ENCODE measurements at places on chromosomes 12 and 14.

DNA sequence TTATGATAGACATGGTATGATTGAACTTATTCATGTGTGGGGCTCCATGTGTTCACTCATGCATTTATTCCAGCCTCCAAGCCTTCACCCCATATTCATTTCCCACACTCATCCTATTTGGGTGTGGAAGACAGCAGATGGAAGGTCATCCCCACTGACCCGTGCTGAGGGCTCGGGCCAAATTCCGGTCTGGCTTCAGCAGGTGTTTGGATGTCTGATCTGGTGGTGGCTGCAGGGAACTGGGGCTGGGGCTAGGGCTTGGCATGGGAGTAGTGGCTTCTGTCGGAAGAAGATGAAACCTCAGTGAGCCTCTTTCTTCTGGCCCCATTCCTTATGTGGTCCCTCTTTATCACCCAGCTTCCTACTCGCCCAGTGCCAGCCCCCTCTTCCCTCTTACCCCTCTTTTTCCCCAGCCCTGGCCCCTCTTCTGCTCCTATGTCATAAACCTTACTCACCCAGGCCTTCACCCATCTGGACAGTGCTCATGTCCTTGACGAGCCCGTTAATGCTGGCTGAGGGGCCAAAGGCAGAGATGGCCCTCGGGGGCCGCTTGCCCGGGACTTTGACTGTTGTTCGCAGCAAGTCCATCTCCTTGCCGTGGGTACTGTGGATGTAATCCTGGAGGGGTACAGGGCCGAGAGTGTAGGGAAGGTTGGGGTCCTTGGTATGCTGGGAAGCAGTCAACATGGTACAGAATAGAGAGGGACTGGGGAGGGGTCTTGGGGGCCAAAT is 8.0 kb downstream of the AGAP2 start:
- no peak for DNase-seq

DNA sequence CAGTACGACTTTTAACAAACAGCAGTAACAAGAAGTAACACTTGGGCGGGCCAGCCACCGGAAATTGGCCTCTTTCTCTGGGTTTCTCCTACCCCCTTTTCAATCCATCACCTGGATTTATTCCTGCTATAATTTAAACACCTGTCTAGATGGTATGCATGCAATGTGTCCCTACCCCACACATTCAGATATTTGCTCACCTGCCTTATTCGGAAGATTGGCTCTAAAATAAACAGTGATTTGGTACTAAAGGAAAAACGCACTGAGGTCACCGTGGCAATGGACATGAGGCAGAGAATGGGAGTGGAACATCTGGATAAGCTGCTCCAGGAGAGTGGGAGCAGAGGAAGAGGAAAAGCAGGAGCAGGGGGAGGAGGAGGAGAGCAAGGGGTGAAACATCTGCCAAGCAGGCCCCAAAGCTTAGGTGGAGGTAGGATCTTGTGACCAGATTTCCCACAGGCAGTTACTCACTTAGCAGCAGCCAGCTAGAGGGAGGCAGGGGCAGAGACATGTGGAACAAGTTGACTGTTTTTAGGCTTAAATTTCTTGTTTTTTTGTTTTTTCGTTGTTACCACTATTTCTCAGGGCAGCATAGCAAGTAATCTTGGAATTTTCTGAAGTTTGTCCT is 150.9 kb downstream of the TTLL5 start:
- no peak for DNase-seq

DNA sequence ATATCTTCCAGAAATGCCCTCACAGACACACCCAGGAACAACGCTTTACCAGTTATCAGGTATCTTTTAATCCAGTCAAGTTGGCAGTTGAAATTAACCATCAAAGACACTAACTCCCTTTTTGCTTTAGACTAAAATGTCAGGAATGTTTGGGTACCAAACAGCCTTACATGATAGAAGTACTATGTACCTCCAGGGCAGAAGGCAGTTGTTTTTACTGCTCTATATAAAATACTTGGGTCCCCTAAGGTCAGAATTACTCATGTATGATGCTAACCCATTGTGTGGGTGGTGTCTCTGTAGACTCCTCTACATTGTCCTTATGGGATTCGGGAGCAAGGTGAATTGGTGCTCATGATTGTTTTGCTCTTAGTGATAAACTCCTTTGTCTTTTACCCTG is 492.5 kb upstream of the FLRT2 start:
- no peak for DNase-seq

DNA sequence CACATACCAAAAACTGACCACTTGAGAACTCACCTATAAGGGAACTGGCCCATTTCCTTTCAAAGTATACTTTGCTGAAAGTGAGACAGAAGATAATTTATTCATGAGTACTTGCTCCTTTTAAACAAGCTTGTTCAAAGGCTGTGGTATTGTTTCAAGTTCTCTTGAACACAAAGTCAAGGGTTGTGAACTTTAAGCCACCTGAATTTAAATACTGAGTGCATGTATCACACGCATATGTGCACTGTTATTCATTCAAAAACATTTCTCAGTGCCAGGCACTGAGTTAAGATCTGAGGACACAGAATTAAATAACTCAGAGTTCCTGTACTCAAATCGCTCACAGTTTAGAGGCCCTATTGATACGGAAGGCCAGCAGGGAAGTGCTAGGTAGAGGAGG is 19.1 kb upstream of the LDHB start:
- no peak for DNase-seq

DNA sequence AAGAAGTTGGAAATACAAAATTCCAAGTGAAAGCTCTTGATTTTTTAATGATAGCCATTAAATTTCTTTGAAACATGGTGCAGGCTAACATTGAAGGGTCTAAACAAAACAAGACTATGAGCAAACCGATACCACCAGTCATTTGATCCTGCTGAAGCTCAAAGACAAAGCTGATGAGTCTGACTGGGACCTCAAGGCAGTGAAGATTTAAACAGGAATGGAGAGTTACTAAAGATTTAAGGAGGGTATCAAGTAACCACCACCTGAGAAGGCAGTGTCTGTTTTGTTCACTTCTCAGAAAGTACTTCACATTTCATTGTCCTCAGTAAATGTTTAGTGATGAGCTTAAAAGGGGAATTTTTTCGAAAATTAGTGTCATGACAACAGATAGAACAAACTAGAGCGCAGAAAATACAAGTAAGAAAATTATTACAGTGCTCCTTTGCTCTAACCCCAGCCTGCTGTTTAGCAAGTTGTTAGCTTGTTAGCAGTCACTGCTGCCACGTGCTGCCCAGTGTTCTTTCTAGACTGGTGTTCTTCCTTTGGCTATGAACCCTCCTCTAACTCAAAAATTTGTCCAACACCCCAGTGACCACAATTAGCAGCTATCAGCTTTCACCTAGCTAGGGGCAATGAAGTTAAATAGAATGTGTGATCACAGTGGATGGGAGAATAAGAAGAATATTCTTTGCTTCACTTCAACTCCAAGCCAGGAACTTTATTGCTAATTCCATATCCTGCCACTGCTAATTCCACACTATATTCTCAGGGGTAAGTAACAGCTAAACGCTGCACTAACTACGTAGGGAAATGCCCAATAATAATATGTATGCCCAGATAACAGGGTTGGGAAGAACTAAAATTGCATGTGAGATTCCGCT is 41.1 kb downstream of the YAF2 start:
- no peak for DNase-seq

DNA sequence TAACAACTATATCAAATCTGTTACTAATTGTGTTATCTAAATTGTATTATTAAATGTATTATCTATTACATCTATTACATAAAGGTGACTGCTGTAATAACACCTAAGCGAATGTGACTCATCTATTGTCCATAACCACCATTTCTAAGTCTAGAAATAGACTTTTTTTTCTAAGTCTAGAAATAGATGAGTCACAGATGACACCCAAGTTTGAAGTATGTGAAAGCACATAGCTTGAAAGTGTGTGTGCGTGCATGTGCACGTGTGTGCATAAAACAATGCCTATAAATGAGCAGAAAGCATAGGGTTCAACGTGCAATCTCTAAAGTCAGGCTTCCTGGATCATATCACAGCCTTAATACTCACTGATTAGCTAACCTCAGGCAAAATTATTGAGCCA is 451.3 kb upstream of the USP15 start:
- DNase-seq, result no peak

DNA sequence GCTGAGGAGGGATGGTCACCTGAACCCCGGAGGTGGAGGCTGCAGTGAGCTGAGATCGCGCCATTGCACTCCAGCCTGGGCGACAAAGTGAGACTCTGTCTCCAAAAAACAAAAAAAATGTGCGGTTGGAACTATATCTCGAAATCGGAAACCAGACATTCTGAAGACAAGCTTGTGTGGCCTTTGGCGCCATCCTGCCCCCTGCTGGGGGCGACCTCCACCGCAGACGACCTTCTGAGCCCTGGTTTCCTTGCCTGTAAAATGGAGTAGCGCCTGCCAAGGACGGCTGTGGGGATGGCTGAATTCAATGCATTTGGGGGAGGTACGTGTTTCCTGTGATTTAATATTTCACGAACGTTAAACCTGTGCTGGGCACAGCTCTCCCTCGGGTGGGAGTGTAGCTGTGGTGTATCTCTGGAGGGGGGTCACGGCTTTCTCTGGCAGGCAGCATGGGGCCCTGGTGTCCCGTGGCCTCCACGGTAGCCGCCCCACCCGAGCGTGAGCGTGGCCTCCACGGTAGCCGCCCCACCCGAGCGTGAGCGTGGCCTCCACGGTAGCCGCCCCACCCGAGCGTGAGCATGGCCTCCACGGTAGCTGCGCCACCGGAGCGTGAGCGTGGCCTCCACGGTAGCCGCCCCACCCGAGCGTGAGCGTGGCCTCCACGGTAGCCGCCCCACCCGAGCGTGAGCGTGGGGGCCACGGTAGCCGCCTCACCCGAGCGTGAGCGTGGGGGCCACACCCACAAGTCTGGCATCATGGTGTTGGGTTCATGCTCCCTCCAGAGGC is 55.3 kb downstream of the LRCOL1 start:
- no peak for DNase-seq

GRCh38 chr12:85280984-85281630 is 1.1 kb downstream of the ALX1 start:
- DNase-seq, result no peak

GRCh38 chr14:99241325-99242010 is 30.5 kb downstream of the BCL11B start:
- DNase-seq, result peak; percentile 42

DNA sequence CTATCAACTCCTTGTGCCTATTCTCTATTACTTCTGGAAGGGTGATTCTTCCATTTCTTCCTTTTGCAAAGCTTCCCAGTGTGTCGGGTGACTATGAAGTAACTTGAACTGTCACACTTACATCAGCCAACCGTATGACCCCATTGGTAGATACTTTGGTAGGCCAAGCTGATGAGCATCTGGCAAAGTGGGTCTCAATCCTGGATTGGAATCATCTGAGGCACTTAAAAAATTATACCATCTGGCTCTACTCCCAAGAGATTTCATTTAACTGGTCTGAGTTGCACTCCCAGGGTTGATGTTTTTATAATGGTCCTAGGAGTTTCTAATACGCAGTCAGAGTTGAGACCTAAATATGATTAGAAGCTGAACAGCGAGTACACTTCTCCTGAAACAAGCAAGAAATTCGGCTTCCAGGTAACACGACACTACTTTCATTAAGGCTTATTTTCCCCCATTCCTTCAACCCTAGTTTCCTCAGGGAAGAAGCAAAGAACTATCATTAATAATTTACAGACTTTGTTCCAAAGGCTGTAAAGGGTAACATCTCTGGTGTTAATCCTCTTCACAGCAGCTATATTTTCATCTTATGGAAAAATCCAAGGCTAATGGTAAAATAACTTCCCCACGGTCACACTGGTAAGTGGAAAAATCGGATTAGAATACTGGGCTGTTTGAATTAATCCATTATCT is 76.8 kb downstream of the PDE6H start:
- DNase-seq, result no peak

All from activated CD4-positive, alpha-beta T cell treated with anti-CD3 and anti-CD28 coated beads for 1 hour (primary cell).